ENCODE measurements at places on chromosomes 7 and 10.

- DNase-seq = no peak
Observed at GRCh38 chr10:78781251-78781913, 287.4 kb upstream of the ZMIZ1 start.

GRCh38 chr10:98080494-98080893 lies 50.1 kb upstream of the CRTAC1 start:
- no peak for DNase-seq

DNA sequence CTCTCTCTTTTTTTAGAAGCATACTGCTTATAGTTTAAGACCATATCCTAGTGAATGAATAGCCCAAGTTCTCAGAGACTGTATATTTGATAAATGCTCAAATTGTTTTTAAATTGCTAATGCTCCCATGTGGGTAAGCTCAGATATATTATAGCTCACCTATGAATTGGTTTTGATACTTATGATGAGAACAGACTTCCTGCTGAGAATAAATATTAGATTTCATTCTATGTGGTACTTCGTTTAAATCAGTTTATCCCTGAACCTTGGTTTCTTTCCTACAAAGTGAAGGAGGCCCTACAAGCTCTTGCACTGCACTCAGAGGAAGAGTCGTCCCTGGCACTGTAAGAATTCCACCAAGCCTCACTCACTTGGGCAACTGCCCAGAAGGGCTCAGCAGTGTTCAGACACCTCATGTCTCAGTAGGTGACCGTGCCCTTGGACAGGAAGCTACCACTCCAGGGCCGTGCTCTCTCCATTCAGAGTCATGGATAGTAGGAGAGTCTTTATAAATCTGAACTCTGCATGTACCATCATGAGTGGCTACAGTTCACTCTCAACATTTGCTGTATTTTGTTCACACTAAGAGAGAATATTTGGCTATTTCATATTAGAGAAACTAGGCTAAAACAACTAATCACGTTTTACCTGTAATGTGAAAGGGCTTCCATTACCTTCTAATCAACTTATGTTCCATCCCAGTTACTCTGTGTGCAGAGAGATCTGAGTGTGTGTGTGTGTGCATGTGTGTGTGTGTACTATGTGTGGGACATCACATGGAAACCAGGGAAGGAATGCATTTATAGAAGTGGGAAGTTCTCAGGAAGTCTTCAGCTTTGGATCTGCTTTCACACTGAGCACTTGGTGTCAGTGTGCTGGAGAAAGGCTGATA lies 93.8 kb downstream of the PTPRE start:
- DNase-seq = no peak

DNA sequence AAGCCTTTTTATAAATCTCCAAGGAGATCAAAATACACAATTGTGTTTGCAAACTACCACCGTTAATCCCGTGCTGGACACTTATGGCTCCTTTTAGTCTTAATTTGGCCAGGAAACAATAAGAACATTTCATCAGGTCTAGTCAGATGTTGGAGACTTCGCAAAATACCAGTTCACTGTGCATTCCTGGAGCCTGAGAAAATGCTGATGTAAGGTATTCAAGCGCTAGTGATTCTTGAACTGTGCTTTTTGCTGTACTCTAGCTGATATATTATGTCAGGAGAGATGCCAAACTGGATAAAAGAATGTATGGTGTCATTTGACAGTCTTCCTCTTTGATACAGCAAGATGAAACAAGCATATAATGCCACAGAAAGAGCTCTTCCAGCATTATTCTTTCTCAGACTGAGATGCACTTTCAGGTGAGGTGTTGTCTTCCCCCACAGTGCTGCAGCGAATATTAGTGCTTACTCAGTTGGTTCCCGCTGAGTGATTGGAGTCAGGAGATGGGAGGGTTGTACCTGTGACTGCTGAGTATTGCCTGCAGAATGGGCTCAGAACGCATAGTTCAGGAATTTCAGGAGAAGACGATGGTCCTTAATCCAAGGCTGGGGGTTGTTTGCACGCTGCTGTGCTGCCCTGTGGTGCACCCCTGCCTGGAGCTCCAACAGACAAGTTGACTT lies 59.2 kb downstream of the OGDH start:
- no peak for DNase-seq

DNA sequence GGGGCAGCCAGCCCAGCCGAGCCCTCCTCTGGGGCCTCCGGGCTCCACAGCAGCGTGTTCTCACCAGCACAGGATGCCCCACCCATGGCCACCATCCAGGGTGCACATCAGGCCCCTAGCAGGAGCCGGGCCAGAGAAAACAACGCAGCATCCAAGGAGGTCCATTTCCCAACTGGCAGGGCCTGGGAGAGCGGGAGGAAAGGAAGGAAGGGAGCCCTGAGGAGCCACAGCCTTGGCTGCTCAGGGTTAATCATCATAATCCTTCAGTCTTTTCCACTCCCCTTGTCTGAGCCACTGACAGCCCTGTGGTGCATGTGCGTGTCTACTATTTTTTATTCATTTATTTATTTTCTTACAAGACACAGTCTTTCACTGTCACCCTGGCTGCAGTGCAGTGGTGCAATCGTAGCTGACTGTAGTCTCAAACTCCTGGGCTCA lies 3.6 kb downstream of the PLAC9 start:
- DNase-seq = no peak

DNA sequence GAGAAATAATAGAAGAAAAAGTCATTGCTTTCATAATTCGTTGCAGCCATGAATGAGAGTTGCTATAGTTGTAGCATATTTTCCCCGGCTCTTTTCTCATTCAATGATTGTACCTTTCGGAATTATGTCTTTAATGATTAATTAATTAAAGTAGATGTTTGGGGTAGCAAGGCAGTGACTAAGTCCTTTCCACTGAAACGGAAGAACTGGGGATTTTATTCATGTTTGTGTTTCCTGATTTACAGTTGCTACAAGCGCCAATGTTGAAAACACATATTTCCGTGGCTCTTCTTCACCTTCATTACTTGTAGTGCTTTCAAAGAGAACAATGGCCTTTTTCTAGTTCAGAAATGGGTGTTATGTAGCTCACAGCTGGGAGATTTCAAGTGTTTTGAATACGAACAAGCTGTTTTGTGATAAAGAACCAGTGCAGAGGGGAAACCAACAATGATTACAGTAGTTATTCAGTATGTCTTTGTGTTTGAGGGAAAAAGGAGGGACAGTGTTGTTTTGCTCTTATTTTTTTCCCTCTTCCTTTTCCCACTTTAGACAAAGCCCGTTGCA lies 153.5 kb downstream of the NSUN6 start:
- no peak for DNase-seq

GRCh38 chr7:107661081-107661864 lies 645 bp downstream of the SLC26A4 start:
- peak; percentile 36 for DNase-seq

- no peak for DNase-seq
Observed at GRCh38 chr10:46299286-46299535, 12.4 kb downstream of the ANTXRL start.

- DNase-seq = no peak
Observed at GRCh38 chr7:44757739-44758138, 9.1 kb downstream of the ZMIZ2 start.

DNA sequence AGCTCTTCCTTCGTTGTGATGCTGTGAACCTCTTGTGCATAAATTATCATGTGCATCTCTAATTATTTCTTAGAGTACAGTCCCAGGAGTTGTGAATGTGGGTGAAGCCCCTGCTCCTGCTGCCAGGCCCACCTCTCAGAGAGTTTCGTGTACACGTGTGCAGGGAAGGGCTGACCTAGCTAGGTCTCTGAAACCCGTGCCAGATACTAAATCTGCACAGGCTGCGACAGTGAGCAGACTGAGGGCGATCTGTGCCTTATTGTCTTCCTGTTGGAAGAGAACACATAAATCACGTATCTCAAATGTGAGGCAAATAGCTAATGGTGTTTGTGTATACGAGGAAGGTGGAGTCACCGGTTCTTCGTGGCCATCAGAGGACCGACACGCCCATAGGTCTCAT lies 71.8 kb upstream of the DNAJB6 start:
- no peak for DNase-seq

DNA sequence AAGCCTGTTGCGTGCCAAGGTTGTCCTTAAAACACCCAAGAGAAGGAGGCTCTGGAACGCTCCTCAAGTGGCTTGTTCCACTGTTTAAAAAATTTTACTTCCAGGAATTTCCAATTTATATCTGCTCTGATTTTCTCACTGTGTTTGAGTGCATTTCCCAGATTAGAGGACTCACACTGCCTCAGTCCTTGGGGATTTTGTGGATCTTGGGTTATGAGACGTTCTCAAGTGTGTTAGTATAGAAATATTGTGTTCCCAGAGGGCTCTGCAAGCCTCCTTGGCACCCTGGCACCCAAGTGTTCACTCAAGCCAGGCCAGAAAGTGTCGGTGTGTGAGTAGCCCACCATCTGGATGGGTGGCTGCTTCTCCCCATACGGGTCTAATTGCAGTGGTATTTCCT lies 192.2 kb downstream of the SNX10 start:
- DNase-seq = no peak

DNA sequence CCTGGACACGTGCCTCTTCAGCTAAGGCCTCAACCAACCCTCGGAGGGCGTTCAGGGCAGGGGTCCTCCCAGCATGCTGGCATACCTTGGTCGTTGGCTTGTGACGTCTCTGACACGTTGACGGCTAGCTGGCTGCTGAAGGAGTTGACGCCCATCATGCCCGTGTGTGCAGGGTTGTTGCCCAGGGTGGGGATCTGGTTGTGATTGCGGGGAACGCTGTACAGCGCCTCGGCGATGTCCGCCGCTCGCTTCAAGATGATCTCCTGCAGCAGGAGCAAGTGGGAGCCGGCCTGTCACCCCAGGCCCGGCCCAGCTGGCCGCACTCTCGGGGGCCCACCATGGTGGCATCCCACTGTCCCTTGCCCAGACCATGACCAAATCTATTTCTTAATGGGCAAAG lies 122.0 kb downstream of the EBF3 start:
- no peak for DNase-seq

DNA sequence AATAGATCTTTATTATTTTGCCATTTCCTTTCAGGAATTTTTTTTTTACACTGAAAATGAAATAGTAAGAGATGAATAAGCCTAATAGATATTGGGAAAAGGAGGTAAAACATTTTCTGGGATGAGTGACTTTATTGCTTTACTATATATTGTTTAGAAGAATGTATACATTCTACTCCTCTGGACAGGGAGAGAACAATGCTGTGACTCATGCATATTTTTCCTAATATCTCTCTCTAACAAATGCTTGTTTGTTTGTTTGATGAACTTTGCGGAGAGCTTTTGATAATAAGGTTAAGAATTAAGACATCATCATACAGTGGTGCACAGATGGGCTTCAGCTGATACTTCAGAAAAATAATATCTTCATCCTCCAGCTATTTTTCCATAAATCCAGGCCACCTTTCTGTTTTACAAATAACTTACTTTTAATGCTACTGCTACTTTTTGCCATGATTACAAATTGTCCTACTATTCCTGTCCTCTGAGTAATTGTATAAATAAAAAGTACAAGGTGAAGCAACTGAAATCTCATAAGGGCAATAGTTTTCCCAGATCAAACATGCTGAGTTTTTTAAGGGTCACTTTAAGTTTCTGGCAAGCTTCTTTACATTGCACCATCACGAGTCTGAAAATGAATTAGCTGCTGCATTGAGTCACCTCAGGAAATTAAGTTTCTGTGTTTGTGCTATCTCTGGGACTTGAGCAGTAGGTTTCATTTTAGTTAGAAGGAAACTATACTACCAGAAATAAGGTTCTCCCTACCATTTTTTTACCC lies 207.3 kb upstream of the POT1 start:
- DNase-seq = no peak

- DNase-seq = peak; percentile 5
Observed at GRCh38 chr10:88755753-88756152, 4.1 kb upstream of the LIPN start.

GRCh38 chr7:40147371-40148246 lies 12.8 kb downstream of the SUGCT start:
- no peak for DNase-seq

- DNase-seq = no peak
Observed at GRCh38 chr10:79905322-79906314, 43.3 kb downstream of the SFTPD start.
